Caki2 (cell line): ENCODE measurements at places on chromosomes 11 and 22. TPM values are rescaled to one million over a fixed set of nuclear protein-coding genes. Genes with fewer than 3 reads are reported as not detected.

Gene LRRC10B
- not detected in 2 replicates for total RNA-seq

- no peak for DNase-seq
These were observed 2.8 kb downstream of the DUSP8 start for GRCh38 chr11:1569251-1569780.

Gene FGF3
- total RNA-seq = not detected in 2 replicates

GRCh38 chr11:25899617-25900160 lies 432.2 kb upstream of the ANO3 start:
- DNase-seq = no peak

Gene EI24
- 9.1 and 12.4 TPM in 2 replicates for total RNA-seq

GRCh38 chr22:33300165-33300564 lies 242.0 kb upstream of the SYN3 start:
- peak; percentile 21 for DNase-seq

Gene MS4A1
- not detected in 2 replicates for total RNA-seq

DNA sequence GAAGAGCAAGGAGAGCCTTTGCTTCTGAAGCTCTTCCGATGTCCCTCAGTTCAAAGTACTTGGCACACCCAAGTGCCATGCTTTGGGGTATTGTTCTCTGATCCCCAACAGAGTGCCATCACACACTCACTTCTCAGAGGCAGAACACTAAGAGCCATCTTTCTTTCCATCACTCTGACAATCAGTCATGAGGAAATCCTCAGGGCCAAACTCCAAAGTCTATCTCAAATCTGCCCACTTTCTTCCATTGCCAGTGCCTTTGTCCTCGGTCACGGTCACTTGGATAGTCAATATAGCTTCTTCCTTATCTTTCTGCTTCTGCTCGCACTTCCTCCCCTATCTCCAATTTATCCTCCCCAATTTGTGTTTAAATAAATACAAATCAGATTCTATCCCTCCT lies 90.9 kb downstream of the ENTHD1 start:
- no peak for DNase-seq

DNA sequence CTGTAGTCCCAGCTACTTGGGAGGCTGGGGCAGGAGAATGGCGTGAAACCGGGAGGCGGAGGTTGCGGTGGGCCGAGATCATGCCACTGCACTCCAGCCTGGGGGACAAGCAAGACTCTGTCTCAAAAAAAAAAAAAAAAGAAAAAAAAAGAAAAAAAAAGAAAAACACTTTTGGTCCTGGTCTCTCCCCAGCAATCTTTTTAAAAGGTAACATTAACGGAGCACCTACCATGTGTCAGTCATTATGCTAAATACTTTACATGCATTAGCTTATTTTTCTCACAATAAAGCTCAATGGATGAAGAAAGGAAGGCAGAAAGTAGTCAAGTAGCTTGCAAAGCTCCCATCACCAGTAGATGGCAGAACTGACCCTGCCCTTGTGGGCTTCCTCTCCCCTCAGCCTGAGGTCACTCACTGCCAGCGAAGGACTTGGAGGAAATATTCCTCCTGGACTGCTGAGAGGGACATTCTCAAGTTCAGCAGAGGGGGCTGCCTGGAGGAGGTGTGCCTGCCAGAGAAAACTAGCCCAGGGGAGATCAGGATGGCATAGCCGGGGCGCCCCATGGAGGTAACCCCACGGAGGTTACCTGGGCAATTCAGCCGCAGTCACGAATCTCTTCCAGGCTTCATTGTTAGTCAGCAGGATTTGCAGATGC lies 15.5 kb downstream of the APOL3 start:
- peak; percentile 70 for DNase-seq

DNA sequence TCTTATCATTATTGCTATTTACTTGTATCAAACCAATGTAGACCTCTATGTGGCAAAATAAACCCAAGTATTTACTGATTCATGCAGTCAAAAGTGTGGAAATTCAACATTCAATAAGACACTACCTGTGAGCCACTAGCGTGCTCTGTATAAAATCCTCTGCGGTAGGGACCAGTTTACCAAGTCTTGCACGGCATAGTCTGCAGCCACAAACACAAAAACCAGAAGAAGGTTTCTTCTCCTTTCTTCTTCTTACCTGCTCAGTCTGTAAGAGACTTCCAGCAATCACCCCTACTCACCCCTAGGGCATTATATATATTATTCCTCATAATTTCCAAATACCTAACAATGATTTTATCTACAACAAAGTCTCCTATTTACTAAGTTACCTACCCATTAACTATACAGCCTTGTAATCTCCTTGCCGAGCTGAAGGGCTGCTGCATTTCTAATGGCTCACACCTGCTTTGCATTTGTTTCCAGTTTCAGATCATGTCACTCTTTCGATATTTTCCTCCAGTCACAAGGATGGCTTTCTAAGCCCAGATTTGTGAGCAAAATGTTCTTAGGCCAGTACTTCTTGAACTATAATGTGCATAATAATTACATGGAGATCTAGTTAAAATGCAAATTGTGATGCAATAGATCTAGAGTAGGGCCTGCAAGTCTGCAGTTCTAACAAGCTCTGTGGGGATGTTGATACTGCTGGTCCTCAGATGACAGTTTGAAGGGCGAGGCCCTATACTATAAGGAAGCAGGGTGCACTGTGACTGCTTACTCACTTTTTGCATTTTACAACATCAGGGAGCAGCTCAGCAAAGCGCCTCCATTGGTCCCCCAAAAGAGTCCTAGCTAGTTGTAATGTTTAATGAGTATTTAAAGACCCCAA lies 191.9 kb upstream of the DDI1 start:
- DNase-seq = no peak

GRCh38 chr11:117759305-117759704 lies 37.7 kb downstream of the DSCAML1 start:
- DNase-seq = no peak

DNA sequence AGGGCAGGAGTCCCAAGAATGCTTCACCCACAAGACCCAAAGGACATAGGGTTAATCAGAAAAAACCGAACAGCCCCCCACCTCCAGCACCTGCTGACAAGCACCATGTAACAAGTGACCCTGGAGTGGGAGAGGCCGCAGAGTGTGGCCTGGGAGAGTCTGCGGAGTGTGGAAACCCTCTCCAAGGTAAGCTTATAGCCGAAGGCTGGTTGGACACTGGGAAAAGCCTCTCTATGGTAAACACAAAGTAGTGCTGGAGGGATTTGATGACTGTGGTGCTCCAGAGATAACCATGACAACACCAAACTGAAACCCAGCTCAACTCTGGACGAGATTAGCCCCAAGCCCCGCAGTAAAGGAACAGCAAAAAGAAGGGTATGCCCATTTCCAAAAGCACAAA lies 19.2 kb downstream of the ASCL2 start:
- DNase-seq = no peak

DNA sequence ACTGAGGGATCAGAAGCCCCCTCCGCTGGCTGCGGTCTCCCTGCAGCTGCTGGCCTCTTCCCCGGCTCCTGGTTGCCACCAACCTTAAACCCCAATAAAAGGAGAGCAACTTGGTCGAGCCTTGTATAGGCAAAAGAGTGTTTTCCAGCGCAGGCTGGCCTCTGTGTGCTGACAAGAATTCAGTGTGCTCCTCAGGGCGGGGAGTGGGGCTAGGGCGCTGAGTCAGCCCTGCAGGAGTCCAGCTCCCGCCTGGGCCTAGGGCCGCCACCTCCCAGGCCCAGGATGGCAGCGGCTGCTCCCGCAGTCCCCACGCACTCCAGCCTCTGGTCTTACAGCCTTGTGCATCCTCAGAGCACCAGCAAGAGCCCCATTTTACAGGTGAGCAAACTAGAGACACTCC lies at the start of gene SHISAL1:
TSS of gene SHISAL1 (minus strand) at position 186 of the 400 bp plus-strand sequence. CDS start 12,006 bp downstream, outside the sequence.
- DNase-seq = no peak

DNA sequence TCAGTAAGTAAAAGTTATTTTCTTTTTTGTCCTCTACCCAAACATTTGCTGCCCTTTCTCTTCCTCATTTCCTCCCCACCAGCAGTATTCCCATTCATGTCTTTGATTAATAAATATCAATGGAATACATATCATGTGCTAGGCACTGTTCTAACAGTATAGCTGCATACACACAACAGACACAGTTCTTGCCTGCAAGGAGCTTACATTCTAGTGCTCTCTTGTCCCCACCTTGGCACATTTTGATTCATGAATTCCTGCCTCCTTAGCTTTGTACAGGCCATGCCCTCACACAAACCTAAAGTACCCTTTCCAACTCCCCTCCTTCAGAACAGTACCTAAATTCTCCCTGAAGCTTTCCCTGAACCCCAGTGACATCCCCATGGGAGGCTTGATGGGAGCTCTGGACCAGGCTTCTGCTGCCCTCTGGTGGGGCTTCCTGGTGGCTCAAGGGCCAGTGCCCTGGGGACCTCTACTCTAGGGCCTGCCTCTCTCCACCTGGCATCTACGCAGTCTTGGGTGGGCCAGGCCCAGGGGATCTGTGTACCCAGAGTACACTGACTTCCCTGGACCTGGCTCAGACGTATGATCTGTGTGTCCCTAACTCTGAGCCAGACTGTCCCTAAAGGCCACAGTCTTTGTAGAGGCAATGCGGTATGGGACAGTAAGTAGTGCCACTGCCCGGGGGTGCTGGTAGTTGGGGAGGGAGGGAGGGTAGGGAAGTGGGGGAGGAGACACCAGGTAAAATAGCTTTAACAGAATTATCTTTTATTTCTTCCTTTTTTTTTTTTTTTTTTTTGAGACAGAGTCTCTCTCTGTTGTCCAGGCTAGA lies 14.1 kb downstream of the RPS13 start:
- DNase-seq = peak; percentile 29

DNA sequence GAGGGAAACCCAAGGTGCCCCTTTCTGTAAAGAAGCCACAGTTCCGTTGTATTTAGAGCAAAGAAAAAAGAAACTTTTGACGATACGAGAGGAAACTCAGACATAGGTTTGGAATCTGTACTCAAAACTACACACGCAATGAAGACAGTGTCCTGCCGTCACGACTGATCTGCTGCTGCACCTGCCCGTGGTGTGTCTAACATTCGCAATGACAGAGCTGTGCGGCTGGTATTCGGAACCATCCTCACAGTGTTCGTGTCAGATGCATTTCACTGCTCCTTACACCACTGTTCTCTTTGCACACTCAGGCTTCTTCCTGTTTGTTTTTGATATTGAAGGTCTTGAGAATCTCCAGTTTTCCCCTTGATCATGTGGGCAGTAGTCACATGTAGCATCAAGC lies 84.8 kb downstream of the RTL6 start:
- no peak for DNase-seq

- no peak for DNase-seq
These were observed 81.1 kb downstream of the BDNF start for GRCh38 chr11:27619039-27619574.

- no peak for DNase-seq
These were observed 668.8 kb upstream of the TENM4 start for GRCh38 chr11:80109652-80110051.
